Heart left ventricle (tissue), 16 donors: ENCODE measurements at places on chromosomes 6 and 20. TPM values are rescaled to one million over a fixed set of nuclear protein-coding genes. Genes with fewer than 3 reads are reported as not detected.

DNA sequence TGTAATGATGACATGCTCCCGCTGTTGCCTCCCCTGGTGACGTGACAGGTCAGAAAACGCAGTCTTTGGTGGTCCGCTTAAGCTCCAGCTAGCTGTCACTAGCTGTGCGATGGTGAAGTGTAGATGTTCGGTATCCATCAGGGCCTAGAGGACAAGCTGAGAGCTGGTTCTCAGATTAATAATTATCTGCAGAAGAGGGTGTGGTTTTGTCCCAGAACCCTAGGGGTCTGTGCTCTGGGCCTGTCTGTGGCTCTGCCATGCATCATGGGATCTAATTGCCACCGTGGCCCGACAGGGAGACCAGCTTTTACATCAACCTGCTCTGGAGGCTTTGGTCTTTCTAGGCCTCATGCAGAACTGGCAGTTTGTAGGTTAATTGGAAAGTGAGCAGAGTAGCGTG lies 34.1 kb downstream of the ERMARD start:
- no peaks in the 10 kb centered on the region for H3K27me3 ChIP-seq
- peaks cover 4% of the 10 kb centered on the region for H3K4me1 ChIP-seq
- DNase-seq = no peak
- peaks cover 12% of the 10 kb centered on the region for H3K36me3 ChIP-seq
- no peak overlapping the region for H3K4me3 ChIP-seq

DNA sequence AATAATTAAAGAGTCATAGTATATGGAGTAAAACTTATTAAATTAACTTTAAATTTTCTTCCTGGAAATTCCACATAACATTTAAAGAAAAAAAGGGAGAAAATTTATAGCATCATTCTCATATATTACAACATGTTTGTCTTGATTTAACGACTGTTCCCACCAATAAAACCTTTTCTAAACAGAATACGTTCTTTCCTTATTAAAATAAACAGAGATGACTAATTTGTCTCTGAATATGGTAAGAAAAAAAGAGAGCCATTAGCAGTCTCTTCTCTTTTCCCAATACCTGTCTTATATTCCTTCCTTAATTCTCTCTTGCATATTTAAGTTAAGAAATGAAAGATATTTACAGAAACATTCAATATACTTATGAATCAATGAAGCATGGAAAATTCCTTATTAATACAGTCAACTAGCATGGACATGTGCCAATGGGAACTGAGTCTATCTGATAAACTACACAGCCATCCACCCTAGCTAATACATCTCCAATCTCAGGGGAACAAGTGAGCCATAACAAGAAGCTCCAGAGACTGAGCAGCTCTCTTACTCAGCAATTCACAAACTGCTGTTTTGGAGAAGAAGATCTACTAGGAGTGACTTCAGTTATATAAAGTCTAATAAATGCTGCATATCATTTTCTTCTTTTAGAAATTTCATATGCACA lies 347.1 kb upstream of the MANEA start:
- H3K27ac ChIP-seq = no peak overlapping the region
- no peak overlapping the region for H3K4me3 ChIP-seq
- H3K27me3 ChIP-seq = no peaks in the 10 kb centered on the region
- no peaks in the 10 kb centered on the region for H3K4me1 ChIP-seq
- H3K36me3 ChIP-seq = no peaks in the 10 kb centered on the region
- DNase-seq = no peak

DNA sequence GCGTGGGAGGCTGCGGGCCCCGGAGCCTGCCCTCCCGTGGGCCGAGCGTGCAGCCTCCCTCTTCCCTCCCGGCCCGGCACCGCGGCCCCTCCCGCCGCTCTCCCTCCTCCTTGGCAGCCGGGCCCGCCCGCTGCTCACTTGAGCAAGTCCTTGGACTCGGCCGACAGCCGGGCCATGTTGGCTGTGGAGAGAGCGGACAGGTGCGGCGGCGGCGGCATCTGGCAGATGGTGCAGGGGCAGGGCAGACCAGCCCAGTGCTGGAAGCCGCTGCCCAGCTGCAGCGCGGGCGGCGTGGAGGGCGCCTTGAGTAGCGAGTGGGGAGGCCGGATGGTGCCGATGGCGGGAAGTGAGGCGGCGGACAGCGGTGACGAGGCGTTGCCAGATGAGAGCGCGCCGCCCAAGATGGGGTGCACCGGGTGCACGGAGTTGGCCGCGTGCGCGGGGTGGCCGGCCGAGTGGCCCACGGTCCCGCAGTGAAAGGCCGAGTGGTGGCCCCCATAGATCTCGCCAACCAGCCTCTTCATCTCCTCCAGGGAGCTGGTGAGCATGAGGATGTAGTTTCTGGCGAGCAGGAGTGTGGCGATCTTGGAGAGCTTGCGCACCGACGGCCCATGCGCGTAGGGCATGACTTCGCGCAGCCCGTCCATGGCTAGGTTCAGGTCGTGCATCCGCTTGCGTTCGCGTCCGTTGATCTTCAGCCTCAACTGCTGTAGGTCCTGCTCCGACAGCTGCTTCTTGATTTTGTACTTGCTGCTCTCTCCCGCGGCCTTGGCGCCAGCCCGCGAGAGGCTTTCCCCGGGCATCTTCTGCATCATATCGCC lies 766 bp downstream of the OLIG3 start:
- no peaks in the 10 kb centered on the region for H3K36me3 ChIP-seq
- no peak overlapping the region for H3K4me3 ChIP-seq
- no peak for DNase-seq
- H3K27me3 ChIP-seq = peaks cover 100% of the 10 kb centered on the region

MMP24OS gene
- total RNA-seq = 40.5 TPM
